A549 treated with Hydrocortisone at 1 μM for 4 hours (cell line): ENCODE measurements at places on chromosomes 6 and 20. TPM values are rescaled to one million over a fixed set of nuclear protein-coding genes. Genes with fewer than 3 reads are reported as not detected.

The EPB41L1 gene
- 55.5 to 81.3 TPM (median 77.5 TPM) in 5 replicates for total RNA-seq

The FAM135A gene
- total RNA-seq: 10.1 to 16.0 TPM (median 13.2 TPM) in 5 replicates

The PRSS35 gene
- 0.05 to 0.09 TPM (median 0.07 TPM) in 5 replicates for total RNA-seq

The SERINC1 gene
- total RNA-seq: 68.7 to 103 TPM (median 82.7 TPM) in 5 replicates

The GPLD1 gene
- 0.71 to 1.4 TPM (median 1.1 TPM) in 5 replicates for total RNA-seq

The NOTCH4 gene
- 0.57 to 0.80 TPM (median 0.75 TPM) in 5 replicates for total RNA-seq

The GPR6 gene
- total RNA-seq: not detected in 5 replicates

The BPIFB1 gene
- total RNA-seq: 0.06 to 0.17 TPM (median 0.12 TPM) in 4 of 5 replicates, not detected in the other

The POM121L2 gene
- total RNA-seq: 0.02 TPM in 1 of 5 replicates, not detected in the others

The SCRT2 gene
- 0.02 TPM in 1 of 5 replicates, not detected in the others for total RNA-seq

The LY86 gene
- not detected in 5 replicates for total RNA-seq

The TGM2 gene
- total RNA-seq: 336 to 542 TPM (median 501 TPM) in 5 replicates

The CFAP206 gene
- total RNA-seq: 0.06 to 0.79 TPM (median 0.47 TPM) in 5 replicates

The BEND6 gene
- total RNA-seq: 0.65 to 0.92 TPM (median 0.88 TPM) in 5 replicates

The SYNDIG1 gene
- total RNA-seq: 1.2 to 2.0 TPM (median 1.8 TPM) in 5 replicates

The C6orf132 gene
- total RNA-seq: 2.7 to 3.3 TPM (median 3.1 TPM) in 5 replicates

The LRRC1 gene
- total RNA-seq: 6.0 to 6.4 TPM (median 6.2 TPM) in 5 replicates

The BPIFB2 gene
- total RNA-seq: not detected in 5 replicates

The NOX3 gene
- not detected in 5 replicates for total RNA-seq

The KCNK5 gene
- 1.0 to 1.5 TPM (median 1.2 TPM) in 5 replicates for total RNA-seq

The SLC22A3 gene
- total RNA-seq: 47.2 to 57.5 TPM (median 53.1 TPM) in 5 replicates

The TRIM15 gene
- total RNA-seq: not detected in 5 replicates

The CTAGE9 gene
- total RNA-seq: not detected in 5 replicates

The ROS1 gene
- total RNA-seq: 0.17 to 0.29 TPM (median 0.21 TPM) in 5 replicates

The YIPF3 gene
- total RNA-seq: 64.0 to 74.4 TPM (median 71.7 TPM) in 5 replicates

The DUSP15 gene
- 0.39 to 1.0 TPM (median 0.83 TPM) in 5 replicates for total RNA-seq

The TSPYL4 gene
- total RNA-seq: 2.5 to 4.0 TPM (median 3.0 TPM) in 5 replicates

The RBPJL gene
- not detected in 5 replicates for total RNA-seq

The OR2H2 gene
- total RNA-seq: not detected in 5 replicates

The PKIB gene
- 0.59 to 0.75 TPM (median 0.73 TPM) in 5 replicates for total RNA-seq

The MEP1A gene
- 0.05 TPM in 1 of 5 replicates, not detected in the others for total RNA-seq

The PBOV1 gene
- total RNA-seq: not detected in 5 replicates

The RIPOR3 gene
- not detected in 5 replicates for total RNA-seq

The SMIM8 gene
- total RNA-seq: 2.0 to 3.7 TPM (median 3.1 TPM) in 5 replicates

The MLIP gene
- not detected in 5 replicates for total RNA-seq

The SLC52A3 gene
- total RNA-seq: 0.37 to 0.67 TPM (median 0.52 TPM) in 5 replicates

The OR2H1 gene
- total RNA-seq: not detected in 5 replicates

The PRRT1 gene
- total RNA-seq: 0.56 to 1.0 TPM (median 0.63 TPM) in 5 replicates

The CLIC5 gene
- not detected in 5 replicates for total RNA-seq

The OPN5 gene
- not detected in 5 replicates for total RNA-seq

The RAET1L gene
- 0.15 to 0.61 TPM (median 0.35 TPM) in 5 replicates for total RNA-seq

The TMEM14B gene
- total RNA-seq: 122 to 161 TPM (median 139 TPM) in 5 replicates

The EEF1A2 gene
- 142 to 176 TPM (median 148 TPM) in 5 replicates for total RNA-seq

The ZSWIM3 gene
- 1.6 to 1.9 TPM (median 1.7 TPM) in 5 replicates for total RNA-seq

The SPINT3 gene
- not detected in 5 replicates for total RNA-seq

The BNIP5 gene
- 0.02 to 0.05 TPM (median 0.03 TPM) in 4 of 5 replicates, not detected in the other for total RNA-seq

The TAAR6 gene
- total RNA-seq: not detected in 5 replicates

The C4B gene
- 0.35 to 0.93 TPM (median 0.67 TPM) in 5 replicates for total RNA-seq
